Neural crest cell (in vitro differentiated cells): ENCODE measurements at places on chromosomes 16 and 17. TPM values are rescaled to one million over a fixed set of nuclear protein-coding genes. Genes with fewer than 3 reads are reported as not detected.

- DNase-seq: no peak
These were observed 22.3 kb downstream of the PTRH2 start for GRCh38 chr17:59684967-59685366.

DNA sequence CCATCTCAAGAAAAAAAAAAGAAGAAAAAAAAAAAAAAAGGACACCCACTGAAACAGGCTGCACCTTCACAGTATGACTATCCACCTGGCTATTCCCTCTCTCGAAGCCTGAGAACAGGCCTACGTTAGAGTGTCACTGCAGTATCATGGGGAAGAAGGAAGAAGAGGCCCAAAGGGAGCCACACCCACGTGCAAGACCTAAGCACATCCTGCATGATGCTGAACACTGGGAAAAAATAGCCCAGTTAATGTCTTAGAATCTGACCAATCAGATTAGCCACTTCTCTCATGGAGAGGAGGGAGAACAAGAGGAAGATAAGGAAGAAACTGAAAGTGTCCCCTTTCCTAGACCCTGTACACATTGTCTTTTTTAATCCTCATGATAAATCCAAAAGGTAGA is 19.5 kb upstream of the MED13 start:
- DNase-seq: no peak

The ZNHIT3 gene
- 53.7 and 57.0 TPM in 2 replicates for total RNA-seq

The GRB7 gene
- not detected in 2 replicates for total RNA-seq

DNA sequence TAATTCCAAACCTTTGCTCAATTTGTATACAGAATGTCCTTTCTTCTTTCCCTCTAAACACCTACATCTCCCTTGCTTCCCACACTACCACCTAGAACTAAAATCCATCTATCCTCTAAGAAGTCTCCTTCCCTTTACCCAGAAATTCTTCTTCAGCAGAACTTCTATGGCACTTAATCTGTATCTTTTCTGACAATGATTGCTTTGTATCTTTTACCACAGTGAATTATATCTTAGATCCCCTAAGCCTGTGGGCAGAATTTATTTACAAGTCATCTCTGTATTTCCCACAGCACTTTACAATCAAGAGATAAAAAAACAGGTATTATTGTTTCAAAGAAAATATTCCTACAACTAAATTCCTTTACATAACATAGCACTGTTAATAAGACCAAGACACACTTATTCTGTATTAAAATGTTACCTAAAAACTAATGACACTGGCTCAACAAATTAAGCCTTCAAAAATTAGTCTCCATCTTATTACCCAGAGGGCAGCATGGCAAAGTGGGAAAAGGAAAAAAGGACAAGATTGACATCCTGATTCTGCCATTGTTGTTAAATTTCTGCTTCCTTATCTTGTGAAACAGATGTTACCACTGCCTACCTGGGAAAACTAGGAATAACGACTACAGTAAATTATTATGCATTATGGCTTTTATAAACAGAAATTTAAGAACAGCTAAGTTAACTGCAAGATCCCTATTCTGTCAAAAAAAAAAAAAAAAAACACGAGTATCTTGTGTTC is 42.8 kb downstream of the KANSL1 start:
- DNase-seq: no peak

GRCh38 chr16:50505714-50506542 is 42.3 kb upstream of the NKD1 start:
- DNase-seq: peak; percentile 28

DNA sequence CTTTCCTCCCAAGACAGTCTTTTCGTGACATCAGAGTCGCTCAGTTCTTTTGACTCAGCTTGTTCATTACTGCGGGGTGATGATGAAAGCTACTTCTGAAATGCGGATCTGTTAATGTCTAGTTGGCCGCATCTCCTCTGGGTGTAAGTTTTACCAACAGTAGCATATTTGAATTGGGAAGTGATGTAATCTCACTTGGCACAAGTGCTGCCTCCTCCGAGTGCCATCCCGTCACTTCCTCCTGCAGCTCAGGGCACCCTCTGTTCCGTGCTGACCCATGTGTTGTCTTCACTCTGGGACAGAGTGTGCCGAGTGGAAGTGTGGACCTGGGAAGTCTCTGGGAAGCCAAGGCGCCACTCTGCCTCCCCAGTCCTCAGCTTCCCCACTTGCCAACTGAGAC is 8.9 kb downstream of the ADAD2 start:
- DNase-seq: no peak

The VEZF1 gene
- 139 and 142 TPM in 2 replicates for total RNA-seq

DNA sequence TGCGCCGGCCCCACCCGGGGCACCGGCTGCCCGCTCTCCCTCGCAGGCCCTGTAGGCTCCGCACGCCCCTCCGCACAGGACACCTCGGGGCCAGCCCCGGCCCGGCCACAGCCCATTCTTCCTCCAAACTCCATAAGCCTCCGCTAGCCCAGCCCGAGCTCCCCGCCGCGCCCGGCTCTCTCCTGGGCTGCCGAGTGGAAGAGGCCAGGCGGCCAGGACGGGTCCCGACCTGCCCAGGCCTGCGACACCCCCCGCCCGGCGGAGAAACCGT is 397 bp downstream of the NCOR1 start:
- DNase-seq: no peak

The HNF1B gene
- not detected in 2 replicates for total RNA-seq

DNA sequence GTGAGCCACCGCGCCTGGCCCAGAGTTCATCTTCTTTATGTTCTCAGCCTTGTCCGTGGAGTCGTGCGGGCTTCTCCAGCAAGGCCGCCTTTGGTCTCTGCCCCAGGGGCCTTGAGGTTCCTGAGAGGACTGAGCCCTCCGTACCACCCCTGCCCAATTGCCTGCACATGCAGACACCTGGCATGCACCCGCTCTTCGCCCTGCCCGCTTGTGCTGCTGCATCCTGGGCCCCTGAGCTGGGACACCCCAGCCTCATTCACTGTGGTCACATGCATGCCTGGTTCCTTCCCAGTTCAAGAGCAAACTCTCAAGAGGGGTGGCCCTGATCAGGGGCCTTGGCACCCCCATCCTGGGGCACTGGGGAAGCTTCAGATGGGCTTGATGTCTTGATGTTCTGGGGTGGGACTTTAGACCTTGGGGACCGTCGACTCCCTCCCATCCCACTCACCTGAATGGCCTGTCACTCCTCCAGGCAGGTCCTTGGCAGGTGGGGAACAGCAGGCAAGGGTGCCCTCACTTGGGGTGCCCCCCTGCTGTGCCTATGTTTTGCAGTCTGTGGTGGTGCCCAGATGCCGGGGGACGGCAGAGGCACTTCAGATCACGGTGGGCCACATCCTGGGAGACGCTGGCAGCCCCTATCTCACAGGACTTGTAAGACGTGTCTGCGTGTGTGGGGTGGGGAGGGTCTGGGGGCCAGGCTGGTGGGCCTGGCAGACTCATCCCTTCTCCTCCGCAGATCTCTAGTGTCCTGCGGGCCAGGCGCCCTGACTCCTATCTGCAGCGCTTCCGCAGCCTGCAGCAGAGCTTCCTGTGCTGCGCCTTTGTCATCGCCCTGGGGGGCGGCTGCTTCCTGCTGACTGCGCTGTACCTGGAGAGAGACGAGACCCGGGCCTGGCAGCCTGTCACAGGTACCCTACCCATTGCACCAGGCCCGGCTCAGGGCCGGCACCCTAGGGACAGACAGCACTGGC is 12.7 kb upstream of the SPNS2 start:
- no peak for DNase-seq

The PRSS36 gene
- 0.68 and 1.1 TPM in 2 replicates for total RNA-seq

- no peak for DNase-seq
These were observed 7.8 kb upstream of the KRT19 start for GRCh38 chr17:41535764-41536481.

- DNase-seq: no peak
These were observed 168.9 kb downstream of the CBLN1 start for GRCh38 chr16:49112754-49113153.

- no peak for DNase-seq
These were observed 32.7 kb downstream of the ZNF750 start for GRCh38 chr17:82807101-82807500.

DNA sequence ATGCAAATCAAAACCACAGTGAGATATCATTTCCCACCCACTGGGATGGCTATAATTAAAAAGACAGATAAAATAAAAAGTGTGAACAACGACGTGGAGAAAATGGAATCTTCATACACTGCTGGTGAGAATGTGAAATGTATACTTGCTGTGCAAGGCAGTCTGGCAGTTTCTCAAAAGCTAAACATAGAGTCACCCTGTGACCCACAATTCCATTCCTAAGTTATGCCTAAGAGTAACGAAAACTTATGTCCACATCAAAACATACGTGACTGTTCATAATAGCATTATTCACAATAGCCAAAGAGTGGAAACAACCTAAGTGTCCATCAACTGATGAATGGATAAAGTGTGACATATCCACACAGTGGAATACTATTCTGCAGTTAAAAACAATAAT is 38.1 kb upstream of the VPS4A start:
- DNase-seq: no peak

The TBC1D3 gene
- not detected in 2 replicates for total RNA-seq

The ACSM5 gene
- total RNA-seq: not detected in 2 replicates

DNA sequence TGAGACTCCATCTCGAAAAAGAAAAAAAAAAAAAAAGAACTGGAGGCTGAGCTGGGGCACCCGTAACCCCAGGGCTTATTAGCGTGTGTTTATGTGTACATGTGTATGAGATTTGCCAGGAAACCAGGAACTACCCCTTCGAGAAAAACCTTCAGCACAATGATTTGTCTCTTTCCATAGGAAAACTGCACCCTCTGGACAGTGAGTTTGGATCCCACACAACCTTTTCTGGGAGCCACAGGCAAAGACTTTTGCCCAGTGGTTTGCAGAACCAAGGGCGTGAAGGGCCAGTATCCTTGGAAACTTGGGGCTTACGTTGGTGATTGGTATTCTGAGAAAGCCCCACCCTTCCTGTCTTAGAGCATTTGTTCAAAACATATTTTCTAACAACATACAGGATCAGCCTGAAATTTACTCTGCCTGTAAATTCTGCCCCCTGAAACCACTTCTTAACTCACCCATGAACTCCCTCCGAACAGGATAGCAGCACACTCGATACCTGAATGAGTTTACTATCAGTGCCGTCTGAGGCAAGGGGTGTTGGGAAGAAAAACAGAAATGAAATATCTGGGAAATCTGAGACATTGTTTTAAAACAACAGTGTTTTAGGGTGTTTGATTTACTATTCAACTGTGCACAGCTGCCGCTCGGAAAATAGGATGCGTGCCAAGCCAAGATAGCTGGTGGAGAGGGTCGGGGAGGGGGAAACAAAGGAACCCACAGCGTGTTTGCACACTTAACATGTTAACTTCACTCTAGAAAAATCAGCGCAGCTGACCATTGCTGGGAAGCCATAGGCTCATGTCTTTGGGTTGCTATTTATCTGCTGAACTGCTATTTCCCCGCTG is 40.2 kb upstream of the MAF start:
- DNase-seq: no peak

GRCh38 chr17:34465789-34466188 is 102.8 kb upstream of the CCL1 start:
- no peak for DNase-seq

GRCh38 chr17:72111336-72111923 is 9.4 kb upstream of the SOX9 start:
- DNase-seq: no peak

The PTGES3L gene
- total RNA-seq: 3.4 and 3.5 TPM in 2 replicates

The FOXN1 gene
- total RNA-seq: not detected in 2 replicates

The ATP1B2 gene
- total RNA-seq: 12.1 and 14.3 TPM in 2 replicates

DNA sequence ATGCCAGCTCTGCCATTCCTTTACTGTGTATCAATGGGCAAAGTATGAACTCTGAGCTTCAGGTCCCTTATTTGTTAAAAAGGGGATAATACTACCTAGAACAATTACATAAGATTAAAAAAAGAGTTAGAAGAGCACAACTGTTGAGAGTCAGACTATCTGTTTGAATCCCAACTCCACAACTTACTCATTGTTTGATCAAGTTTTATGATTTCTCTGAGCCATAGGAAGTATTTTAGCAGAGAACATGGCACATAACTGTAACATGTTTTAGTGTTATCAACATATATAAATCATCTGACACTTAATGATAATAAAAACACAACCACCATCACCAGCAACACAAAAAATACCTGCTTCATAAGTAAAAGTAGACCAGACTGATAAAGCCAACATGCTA is 421.3 kb downstream of the ZFHX3 start:
- no peak for DNase-seq

- no peak for DNase-seq
These were observed 39.7 kb downstream of the ARHGAP17 start for GRCh38 chr16:24975428-24975889.

GRCh38 chr16:58352690-58353089 is 39.6 kb upstream of the GINS3 start:
- DNase-seq: no peak

- DNase-seq: no peak
These were observed 194.0 kb upstream of the CDH5 start for GRCh38 chr16:66172463-66172862.

The WFIKKN1 gene
- total RNA-seq: 8.1 and 8.5 TPM in 2 replicates

The PRAC1 gene
- not detected in 2 replicates for total RNA-seq

The ITGAL gene
- not detected in 2 replicates for total RNA-seq

GRCh38 chr16:85981826-85982562 is 83.0 kb downstream of the IRF8 start:
- no peak for DNase-seq

DNA sequence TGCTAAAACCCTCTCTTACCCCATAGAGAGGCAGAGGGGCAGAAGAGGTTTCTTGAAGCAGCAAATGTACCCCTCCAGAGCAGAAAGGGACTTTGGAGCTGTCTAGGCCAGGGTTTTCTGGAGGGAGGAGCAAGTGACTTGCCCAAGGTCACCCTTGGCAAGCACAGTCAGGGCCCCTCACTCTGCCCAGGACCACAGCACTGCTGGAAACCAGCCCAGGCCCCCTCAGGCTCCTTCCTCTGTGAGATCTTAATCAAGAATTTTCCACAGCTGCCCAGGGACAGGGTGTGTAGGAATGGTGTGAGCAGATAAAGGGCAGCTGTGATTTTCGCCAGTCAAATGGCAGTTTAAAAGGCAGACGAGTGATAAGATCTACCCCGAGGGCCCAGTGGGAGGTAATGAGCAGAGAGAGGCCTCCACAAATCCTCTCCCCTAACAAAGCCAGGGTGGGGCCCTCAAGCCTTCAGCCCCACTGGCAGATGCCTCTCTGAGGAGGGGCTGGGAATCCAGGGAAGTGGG is 3.9 kb upstream of the SLC12A3 start:
- no peak for DNase-seq

GRCh38 chr17:16293931-16294330 is 59.3 kb downstream of the CENPV start:
- no peak for DNase-seq
